Astrocyte (in vitro differentiated cells and primary cell): ENCODE measurements at places on chromosomes 7 and 10.

DNA sequence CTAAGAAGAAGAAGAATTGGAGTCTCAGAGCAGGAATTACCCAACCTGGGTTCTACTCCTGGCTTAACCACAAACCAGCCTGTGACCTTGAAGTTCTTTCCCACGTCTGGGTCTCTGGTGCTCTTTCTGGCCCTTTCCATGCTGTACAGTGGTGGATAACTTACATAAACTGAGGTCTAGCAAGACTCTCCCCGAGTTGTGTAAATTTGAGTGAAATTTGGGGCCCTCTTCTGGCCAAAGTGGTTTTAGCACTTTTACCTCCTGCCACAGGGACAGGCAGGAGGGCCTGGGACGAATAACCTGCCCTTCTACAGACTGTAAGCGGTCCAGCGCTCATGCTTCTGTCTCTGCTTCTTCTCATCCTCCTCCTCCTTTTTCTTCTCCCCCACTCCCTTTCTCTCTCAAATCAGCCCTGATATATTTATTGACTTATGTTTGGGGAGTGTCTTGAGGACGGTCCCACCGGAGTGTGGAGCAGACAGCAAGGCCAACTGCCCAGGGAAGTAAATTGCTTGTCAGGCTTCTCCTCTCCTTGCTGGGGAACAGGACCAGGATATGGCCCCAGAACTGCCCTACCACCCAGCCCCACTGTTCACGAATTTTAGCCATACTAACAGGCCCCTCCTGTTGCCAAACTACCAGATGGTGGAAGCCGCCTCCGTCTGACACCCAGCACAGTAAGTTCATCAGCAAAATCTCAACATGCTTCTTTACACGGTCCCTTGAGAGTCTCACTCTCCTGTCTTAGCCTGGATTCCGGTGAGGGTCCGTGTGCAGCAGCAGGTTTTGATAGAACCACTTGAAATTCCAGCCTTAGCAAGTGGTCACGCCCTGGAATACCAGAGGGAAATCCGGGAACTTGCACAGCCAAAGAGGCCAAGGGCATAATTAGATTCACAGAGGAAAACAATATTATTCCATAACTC, 4.0 kb upstream of the SH3PXD2A start:
- peak; percentile 40 for DNase-seq

GRCh38 chr7:150914196-150914595, 61.9 kb downstream of the AOC1 start:
- DNase-seq: no peak

DNA sequence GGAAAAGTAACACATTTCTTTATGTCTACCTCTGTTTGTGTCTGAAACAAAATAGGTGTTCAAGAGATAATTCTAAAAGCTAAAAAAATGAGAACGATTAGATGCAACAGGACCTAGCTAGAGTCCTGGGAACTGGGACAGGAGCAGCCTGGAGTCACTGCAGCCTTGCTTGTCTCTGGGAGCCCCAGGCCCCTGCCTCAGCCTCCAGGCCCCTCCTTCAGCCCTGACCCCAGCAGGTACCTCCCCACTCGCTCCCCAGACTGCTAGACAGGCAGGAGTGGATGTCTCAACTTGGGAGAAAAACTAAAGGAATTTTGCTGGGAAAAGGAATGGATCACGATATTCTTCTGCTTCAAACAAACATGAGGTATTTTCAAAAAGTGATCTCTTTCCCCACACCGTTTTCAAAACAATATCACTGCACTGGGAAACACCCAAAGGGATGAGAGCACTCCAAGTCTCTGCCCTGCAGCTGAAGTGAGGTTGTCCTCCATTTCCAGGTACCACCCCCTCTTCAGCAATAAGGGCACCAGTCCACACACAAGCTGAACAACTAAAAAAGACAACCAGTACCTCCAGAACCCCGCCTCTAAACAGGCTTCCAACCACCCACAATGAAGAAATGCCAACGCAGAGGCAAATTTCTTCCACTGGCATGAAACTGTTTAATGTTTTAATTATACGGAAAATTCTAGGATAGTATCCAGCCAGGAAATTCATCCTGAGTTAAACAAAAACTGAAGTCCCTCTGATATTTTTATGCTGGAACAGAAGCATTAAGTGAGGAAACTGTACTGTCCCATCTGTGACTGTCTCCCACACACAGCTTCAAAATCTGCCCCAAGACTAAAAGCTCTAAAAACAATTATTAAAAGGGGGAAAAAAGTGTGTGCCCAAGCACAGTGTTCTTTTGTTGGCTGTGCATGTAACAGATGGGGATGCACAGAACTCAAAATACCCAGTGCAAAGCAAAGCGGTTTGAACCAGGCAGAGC, 47.2 kb downstream of the XPNPEP1 start:
- no peak for DNase-seq

GRCh38 chr7:5694912-5695726, 86.3 kb downstream of the RNF216 start:
- peak; percentile 97 for DNase-seq

DNA sequence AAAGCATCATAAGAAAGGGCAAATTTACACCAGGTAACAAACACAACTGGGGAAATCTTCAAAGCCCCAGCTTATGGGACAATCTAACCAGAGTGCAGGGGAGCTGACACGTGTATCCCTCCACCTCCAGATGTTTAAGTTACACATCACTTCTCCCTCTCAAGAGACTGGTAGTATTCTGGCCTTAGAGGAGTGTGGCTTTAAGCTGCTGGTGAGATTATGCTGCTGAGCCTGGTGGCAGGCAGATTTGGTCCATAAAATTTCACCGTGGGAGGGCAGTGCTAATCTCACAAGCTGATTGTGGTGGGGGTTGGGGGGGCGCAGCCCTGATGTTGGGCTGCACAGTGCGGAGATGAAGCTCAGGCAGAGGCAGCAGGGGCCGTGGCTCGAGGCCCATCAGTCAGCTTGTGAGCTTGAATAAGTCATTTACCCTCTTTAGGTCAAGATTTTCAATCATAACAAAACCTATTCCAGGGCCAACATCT, 431.0 kb upstream of the GALNT17 start:
- no peak for DNase-seq

DNA sequence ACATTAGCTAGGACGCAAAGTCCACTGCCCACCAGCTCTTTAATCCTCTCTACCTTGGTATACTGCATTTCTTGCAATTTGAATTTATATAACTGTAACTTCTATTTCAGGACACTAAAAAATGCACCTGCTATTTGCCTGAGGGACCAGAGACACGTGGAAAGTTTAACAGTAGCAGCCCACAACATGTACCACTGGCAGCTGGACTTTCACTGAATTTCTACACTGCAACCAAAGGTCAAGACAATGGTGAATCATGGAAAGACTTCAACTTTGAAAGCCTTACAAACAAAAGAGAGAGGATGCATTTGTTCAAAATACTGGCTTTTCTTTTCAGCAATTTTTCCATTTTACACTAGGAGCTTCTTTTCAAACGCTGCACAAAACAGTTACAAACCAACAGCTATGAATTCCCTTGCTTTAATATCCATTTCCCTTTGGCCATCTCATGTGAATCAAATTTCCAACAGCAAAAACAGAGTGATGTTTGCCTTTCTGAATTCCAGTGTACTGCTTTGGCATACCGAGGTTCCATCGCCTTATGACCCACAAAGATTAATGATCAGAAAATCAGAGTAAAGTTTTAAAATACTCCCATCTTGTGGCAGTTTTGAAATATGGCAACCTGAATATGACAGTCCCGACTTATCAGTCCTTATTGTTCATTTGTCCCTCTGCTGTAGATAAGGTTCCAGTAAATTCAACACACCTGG, 29.9 kb upstream of the HNRNPH3 start:
- peak; percentile 60 for DNase-seq

DNA sequence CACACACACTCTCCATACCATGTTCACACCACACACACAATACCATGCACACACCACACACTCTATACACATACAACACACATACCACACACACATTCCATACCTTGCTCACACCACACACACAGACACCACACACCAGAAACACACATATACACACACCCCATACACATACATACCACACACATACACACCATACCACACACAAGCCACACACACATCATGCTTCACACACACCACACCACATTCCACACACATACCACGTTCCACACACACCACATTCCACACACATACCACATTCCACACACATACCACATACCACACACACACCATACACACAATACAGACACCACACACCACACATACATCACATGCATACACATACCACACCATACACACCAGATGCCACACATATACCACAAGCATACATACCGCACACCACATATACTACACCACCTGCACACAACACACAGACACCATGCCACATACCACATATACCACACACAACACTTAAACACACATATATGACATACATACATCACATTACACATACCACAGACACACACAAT, 282.7 kb downstream of the POU6F2 start:
- DNase-seq: no peak

- DNase-seq: no peak
Observed at GRCh38 chr10:13110908-13111307, 10.9 kb downstream of the OPTN start.

DNA sequence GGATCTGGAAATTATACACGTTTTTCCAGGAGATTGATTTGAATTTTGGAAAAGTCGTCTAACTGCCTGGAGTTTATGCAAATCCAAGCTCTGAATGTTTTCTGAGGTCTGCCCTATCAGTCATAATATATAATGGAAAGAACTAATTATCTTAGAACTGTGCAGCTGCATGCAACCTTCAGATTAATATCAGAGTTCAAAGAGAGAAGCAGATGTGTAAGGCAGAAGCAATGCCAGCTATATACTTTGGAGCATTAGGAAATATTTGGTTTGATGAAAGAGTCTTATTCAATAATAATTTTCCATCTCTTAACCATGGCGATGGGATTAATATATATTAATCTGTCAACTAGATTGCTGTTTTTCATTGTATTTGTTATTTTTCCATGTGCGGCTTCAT, 500.9 kb downstream of the NEBL start:
- DNase-seq: no peak

DNA sequence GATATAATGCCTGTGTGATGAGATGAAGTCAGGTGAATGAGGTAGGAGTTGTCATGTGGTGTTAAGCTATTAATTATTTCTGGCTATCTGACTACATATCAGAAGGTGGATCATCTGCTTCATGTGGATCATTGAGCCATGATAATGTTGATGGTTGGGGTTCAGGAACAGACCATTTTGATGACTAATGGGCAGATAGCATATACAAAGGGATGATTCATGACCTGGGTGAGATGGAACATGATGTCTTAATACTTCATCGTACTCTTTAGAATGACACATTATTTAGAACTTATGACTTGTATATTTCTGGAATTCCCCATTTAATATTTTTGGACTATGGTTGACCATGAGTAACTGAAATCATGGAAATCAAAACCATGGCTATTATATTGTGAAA, 155.1 kb downstream of the OR13A1 start:
- peak; percentile 4 for DNase-seq

GRCh38 chr7:100257017-100257416, 37.3 kb downstream of the PVRIG start:
- no peak for DNase-seq

DNA sequence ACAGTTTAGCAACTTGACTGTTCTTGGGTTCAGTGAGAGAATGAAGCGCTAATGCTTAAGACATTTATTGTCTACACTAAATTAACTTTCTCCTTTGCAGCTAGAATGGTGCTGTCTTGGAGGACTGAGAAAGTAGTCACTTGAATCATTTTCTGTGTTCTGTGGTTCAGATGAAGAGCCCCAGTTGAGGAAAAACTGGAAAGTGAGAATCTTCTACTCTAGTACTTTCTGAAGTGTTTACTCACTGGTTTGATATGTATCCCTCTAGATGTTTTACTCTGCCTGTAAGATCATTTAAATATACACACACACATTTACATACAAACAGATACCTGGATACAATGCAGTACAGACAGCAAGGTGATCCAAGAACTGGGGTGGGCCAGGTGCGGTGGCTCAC, 308.1 kb downstream of the CAMK1D start:
- no peak for DNase-seq

- DNase-seq: no peak
Observed at GRCh38 chr10:11046776-11047160, 29.1 kb downstream of the CELF2 start.

DNA sequence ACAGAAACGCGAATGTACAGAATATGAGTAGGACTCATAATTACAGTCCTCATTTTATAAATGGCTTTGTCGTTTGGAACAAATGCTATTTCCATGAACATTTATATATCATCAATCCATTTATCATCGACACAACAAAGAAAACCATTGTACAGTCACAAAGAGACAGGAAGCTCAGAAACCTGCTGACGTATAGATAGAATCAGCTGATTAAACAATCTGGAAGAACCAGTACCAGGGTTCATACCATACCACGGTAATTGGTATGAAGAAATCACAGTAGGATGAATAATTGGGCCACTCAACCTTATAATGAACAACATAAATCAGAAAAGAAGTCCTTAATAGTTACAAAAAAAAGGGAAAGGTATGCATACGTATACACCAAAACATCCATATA, 295.0 kb downstream of the PARD3 start:
- peak; percentile 66 for DNase-seq
